NCI-H345 (cell line): ENCODE measurements at places on chromosomes 5 and 9.

DNA sequence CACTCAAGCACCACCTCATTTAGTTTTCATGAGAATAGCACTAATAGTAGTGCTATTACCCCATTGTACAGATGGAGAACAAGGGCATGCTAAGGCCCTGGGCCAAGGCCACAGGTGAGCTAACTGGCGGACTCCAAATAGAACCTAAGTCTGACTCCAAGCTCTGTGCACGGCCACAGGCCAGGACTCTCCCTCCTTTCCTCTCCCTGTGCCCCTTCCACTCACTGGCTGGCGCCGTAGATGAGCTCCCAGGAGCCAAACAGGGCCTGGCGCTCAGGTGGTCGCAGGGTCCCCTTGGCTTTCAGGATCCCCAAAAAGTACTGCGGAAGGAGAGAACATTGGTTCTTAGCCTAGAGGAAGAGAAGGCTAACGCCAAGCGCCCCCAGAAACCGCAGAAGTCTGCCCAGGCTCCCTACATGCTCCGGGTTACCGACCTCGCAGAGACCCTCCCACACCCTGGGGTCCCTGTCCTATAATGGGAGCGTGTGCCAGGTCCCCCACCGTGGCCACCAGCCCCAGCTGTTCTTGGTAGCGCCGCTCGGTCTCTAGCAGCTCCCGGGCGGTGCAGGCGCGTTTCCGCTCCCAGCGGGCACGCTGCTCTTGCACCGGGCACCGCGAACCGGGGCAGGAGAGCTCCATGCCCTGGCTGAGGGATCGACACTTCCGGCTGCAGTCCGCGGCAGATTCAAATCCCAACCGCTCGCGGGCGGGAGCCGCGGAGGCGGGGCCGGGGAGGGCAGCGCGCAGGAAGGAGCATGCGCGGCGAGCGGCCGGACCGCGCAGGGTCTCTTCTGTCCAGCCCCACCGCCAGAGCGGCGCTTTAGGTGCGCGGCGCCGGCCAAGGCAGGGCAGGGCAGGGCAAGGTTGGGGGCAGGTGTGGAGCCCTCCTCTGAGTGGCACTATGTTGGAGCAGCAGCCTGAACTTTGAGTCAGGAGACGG, at the start of gene ARHGEF39:
ARHGEF39 (minus strand) TSS at position 665 of the 940 bp plus-strand sequence; CDS start at position 639, 26 bp downstream.
- DNase-seq = peak; percentile 88

DNA sequence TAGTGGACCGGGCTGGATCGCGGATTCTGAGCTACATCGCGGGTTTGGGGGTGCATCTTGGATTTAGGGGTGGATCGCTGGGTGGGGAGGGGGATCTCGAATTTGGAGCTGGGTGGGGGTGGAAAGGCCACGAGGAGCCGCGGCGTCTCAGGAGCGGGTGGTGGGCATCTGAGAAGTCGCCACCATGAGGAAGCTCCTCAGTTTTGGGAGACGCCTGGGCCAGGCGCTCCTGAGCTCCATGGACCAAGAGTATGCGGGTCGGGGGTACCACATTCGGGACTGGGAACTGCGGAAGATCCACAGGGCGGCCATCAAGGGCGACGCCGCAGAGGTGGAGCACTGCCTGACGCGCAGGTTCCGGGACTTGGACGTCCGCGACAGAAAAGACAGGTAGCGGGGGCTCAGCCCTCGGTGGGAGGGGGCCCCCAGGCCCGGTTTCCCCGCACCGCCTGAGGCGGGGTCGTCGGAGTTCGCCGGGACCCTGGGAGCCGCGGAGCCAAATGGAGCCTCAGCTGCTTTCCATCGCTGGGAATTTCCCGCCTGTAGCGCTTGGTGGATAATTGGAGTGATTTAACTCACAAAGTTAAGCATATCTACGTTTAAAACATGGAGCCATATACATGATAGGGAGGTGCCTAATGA, 376 bp downstream of the ANKRD18B start:
- DNase-seq = no peak

DNA sequence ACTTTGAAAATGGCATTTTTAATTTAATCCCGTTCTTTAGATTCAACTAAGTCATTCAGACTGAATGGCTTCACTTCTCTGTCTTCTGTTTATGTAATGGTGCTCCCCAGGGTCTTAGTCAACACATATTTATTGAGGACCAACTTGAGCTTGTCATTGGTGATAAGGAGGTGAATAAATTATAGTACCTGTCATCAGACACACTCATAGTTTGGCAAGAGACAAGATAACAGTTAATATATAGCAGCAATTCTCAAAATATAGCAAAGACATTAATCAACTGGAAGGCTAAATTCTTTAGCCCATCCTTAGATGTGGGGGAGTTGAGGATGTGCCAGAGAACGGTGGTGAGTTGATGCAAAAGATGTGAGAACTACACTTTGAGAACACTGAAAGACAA, 78.4 kb downstream of the MACIR start:
- no peak for DNase-seq

DNA sequence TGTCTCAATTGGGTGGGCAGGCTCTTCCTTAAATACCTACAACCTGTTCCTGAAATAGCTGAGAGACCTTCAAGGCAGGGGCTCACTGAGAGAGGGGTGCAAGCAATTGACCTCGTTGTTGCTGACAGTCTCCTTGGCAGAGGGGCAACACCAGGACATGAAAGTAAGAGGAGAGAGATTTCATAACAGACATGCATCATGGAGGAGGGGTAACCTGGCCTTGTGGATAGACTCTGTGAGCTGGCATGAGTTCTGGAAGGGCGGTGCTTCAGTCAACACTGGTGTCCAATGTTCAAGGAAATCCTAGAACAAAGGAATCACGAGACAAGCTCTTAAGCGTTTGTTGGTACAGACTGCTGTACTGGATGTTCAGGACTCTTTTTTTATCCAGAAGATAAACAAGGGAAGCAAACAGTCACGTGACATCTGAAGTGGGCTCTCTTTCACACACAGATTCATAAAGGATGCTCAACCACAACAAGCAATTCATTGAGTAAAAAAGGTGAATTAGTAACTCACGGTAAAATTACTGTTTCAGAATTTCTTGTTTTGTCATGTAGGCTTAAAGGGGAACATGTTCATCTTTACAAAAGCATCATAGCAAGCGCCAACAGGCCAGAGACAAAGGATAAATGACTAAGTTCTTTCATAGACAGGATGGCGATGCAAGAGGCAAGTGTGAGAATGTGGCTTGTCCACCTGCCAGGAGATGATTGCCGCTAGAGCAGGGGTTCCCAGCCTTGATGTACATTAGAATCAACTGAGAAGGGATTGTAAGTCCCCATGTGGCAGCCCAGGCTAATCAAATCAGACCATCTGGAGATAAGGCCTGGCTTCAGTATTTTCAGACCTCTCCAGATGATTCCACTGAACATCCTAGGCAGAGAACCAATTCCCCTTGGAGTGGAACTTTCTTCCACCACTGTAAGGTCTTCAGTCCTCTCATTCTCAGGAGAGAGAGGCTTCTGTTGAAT, 20.7 kb downstream of the ANKRA2 start:
- DNase-seq = peak; percentile 97

DNA sequence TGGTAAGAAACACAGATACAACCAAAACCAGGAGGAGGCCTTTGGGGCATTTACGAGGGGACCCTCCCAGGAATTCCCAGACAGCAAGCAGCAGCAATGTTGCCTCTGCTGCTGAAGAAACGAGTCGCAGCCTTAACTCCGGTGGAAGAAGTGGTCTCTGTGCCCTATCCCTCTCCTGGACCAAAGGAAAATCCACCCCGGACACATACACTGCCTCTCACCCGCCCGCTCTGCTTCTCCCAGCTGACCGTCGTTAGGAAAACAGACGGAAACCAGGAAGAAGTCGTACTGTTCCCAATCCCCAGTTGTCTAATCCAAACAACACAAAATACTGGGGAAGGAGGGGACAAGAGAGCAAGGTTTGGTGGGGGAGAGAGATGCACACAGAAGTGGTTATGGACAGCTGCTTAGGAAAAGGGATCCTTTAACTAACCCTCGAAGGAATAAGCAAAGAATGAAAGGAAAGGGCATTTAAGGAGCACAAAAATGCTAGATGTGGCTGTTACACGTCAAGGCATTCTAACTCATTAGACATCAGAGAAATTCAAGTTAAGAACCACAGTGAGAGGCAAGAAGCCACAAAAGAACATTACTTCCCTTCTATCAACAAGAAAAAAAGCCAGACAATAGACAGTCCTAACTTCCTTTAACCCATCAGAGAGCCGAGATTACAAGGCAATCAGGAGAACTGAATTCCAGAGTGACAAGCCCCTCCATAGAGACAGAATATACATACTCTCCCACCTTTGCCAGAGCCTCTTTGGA, 71.9 kb downstream of the ACTL7B start:
- no peak for DNase-seq

DNA sequence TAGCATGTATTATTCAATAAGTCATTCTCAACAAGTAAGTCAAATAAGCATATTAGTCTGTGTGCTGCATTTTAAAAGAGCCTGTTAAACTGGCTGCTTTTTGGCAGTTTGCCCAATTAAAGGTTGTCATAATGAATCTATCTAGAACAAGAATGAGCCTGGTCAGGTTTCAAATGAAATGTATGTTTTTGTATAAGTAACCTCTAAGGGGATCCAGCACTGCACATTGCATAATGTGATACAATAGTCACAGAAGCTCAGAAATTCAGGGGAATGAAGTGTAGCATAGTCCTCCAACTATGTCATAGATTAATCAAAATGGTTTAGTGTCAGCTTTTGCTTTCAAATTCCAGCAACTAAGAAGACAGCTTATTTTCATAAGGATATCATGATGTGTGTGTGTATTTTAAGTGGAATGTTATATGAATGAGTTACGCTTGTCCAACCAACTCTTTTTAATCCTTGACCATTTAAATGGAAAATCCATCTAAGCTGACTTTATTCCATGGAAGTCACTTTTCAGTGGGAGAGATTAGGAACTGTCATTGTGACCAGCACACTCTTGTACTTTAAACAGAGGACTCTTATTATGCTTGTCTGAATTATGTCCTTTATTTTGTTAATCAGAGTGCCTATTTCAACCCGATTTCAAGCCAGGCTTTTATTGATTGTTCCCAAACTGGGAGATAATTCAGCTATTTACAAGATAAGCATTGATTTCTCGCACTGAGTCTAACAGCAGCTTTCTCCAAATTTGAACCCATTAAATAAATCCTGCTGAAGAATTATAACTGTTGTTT, 283.9 kb upstream of the ADAMTSL1 start:
- DNase-seq = peak; percentile 64

DNA sequence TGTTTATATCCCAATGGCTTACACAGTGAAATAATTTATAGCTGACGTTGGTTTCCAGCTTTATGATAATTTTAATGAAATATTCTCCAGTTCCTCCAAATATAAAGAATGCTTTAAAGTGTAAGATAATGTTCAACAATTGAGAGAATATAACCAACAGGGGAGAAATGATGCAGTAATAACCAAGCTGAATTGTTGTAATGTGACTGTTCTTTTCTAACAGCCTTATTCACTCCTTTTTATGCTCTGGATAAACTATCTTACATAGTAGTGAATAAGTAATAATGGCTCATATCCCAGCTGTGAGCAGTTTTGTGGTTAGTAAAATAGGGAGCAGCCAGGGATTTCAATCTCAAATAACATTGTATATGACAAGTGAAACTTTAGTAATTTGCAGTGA, 2348.7 kb upstream of the ACO1 start:
- no peak for DNase-seq

DNA sequence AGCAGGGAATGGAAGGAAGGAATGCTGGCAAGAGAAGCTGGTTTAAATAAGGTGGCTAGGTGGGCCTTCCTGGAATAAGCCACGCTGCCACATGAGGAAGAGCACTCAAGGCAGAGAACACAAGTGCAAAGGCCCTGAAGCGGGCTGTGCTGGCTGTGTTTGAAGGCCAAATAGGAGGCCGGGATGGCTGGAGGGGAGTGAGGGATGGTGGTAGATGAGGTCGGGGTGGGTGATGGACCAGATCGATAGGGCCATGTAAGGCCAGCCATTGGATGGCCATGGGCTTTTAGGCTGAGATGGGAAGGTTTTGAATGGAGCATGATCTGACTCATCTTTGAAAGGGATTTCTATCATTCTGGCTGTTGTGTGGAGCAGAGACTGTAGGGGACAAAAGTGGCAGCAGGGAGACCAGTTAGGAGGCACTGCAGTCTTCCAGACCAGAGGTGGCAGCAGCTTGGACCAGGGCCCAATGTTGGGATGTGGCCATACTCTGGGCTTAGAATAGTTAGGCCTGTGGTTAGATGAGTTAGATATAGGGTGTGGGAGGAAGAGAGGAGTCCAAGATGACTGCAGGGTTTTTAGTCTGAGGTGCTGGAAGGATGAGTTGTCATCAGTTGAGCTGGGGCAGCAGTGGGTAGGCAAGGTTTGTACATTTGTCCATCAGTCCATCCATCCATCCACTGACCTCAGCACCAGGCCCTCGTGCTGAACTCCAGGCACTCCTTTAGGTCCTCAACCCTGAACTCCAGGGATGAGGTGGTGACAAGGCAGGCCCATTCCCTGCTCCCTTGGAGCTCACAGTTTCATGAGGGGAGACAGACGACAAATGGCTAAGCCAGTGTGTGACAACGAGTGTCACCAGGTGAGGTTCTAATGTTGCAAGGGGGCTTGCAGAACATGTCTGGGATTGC, 30.3 kb downstream of the NDST1 start:
- DNase-seq = no peak

- no peak for DNase-seq
Observed at GRCh38 chr5:73130811-73131210, 10.4 kb downstream of the TMEM171 start.

- peak; percentile 60 for DNase-seq
Observed at GRCh38 chr9:118782790-118783463, 586.3 kb downstream of the BRINP1 start.

- DNase-seq = no peak
Observed at GRCh38 chr5:116569999-116570398, 4.6 kb downstream of the SEMA6A start.

GRCh38 chr5:53478411-53479044, 1.9 kb upstream of the FST start:
- DNase-seq = peak; percentile 85

GRCh38 chr9:112705768-112706427, 12.0 kb downstream of the INIP start:
- DNase-seq = no peak

- DNase-seq = peak; percentile 50
Observed at GRCh38 chr5:170307575-170308465, 10.2 kb upstream of the LCP2 start.

DNA sequence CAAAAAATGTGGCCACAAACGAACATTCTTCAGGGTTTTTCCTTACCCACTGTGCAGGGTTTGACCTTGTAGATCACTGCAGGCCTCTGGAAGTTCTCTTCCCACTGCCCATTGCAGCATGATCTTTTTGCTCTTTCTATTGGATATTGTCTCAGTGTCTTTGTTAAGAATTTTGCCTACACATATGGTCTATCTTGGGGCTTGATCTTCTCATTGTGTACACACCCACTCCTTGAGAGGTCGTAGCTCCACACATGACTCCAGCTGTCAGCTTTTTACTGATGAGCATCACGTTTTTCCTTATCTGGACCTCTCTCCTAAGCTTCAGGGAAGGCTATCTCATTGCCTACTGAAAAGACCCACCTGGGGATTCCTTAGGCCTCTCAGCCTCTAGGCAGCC, 3.0 kb upstream of the GLRX start:
- DNase-seq = no peak

DNA sequence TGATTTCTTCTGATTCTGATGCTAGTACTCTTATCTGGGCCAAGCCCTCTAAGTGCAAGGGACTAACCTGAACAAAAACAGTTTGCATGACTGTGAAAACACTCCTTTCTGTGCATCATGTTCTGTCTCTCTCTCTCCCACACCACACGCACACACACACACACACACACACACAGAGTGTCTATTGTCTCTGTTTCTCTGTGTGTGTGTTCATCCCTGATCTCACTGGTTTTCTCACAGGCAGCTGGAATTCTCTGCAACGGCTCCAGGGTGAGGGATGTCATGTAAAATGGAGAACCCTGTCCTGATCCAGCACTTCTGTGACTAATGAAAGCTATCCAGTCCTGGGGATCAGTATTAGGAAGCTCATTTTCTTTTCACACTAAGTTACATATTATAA, 453.1 kb upstream of the RGMB start:
- DNase-seq = no peak
